Activated T-helper 2 cell treated with anti-CD3 and anti-CD28 coated beads, Interferon-gamma antibody, Interleukin-2, Interleukin-4, amounts not matched to agents 10 μg/mL and 5 μg/mL and 100 μg/mL, durations not matched to agents 14 hours and 24 hours and 36 hours (primary cell): ENCODE measurements at places on chromosomes 16 and 17.

DNA sequence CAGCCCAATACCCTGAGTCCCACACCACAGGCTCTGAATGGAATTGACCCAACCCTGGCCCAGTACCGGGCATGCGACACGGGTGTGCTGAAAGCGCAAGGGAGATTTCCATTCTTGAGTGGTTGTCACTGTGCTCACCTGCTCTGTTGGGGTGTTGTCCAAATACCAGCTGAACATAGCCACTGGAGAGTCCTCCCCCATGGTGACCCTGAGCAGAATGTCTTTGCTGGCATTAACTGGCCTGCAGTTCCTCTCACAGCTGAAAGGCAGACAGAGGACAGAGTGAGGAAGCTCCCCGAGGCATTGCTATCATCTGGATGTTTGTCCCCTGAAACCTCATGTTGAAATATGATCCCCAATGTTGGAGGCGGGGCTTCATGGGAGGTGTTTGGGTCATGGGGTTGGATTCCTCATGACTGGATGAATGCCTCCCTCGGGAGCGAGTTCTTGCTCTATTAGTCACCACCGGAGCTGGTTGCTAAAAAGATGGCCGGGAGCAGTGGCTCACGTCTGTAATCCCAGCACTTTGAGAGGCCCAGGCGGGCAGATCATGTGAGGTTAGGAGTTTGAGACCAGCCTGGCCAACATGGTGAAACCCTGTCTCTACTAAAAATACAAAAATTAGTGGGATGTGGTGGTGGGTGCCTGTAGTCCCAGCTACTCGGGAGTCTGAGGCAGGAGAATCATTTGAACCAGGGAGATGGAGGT lies 57.3 kb upstream of the BCO1 start:
- DNase-seq = no peak

DNA sequence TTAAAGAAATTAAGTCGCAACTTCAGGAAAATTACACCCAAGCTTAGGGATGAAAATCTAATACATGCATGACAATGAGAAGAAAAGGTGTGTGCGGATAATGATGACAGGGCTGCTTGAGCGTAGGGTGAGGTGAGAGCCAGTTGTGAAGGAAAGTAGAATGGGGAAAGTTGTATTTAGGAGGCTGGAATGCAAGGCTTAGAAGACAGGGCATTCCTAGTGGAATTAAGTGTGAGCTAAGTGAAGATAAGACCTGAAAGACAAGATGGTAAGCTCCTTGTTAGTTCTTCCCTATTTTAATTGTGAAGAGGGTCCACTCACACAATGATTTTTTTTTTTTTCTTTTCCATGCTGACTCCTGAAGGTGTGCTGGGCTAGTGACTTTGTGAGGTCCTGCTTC lies 519.5 kb upstream of the SALL1 start:
- no peak for DNase-seq

GRCh38 chr16:85838381-85838780 lies 38.9 kb downstream of the COX4I1 start:
- no peak for DNase-seq

DNA sequence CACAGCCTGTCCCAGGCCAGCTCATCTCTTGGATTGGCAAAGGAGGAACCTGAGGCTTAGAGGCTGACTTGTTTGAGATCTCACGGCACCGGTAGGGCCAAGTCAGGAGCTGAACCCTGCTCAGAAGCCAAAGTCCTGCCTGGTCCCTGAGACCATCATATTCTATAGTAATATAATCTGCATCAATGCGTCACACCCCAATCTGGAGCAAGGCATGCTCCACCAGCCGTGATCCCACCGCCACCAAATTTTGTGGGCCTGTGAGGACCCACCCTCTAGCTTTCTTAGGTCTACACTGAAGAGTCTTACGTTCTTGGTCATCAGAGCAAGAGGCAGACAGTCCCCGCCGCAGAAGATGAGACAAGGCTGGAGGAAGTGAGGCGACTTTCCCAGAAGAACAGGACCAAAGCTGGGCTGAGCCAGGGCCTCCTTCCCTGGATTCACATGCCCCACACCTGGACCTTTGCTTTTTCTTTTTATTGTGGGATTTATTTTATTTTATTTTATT lies 2.7 kb downstream of the SULT1A1 start:
- DNase-seq = no peak

- DNase-seq = no peak
Measured at GRCh38 chr16:5032748-5033167, 977 bp downstream of the NAGPA start.

DNA sequence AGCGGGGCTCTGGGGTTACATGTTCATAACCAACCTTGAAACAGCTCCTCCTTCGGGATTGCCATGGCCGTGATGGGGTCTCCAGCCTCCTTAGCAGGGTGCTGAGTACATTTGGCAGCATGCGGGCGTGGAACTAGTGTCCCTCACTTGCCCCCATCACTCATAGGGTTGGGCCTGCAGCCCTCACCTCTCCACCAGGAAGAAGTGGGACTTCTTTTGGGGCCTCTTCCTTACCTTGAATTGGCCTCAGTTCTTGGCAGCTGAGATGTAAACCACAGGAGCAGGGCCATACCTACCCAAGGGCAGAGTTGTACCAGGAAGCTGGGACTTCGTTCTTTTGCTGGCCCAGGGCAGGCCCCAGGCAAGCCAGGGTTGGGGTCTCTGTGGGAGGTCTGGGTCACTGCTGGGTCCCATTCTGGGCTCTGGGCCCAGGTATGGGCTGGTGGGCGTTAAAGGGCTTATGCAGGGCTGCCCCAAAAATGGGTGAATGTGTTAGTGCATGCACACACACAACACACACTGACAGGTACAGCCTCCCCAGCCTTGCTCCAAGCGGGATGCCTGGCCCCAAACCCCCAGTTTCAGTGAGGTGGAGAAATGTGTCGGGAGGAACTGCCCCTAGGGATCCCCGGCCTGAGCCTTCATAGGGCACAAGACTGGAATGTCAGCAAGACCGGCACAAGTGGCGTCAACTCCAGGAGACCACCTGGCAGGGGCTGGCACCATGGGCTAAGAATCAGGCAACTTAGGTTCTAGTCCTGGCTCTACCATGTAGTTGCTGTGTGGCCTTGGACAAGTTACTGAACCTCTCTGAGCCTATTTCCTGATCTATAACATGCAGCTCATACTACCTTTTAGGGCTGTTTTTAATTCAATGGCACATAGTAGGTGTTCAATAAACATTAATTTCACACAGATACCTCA lies 3.9 kb upstream of the KRT15 start:
- DNase-seq = no peak

- no peak for DNase-seq
Measured at GRCh38 chr17:58822148-58823050, 66.7 kb downstream of the PPM1E start.
